ENCODE measurements at places on chromosomes 16 and 17.
A peak's percentile ranks its signal among the peaks of the same experiment; 100 is the strongest.

GRCh38 chr17:11625878-11626277 lies 27.6 kb downstream of the DNAH9 start:
- DNase-seq: no peak

DNA sequence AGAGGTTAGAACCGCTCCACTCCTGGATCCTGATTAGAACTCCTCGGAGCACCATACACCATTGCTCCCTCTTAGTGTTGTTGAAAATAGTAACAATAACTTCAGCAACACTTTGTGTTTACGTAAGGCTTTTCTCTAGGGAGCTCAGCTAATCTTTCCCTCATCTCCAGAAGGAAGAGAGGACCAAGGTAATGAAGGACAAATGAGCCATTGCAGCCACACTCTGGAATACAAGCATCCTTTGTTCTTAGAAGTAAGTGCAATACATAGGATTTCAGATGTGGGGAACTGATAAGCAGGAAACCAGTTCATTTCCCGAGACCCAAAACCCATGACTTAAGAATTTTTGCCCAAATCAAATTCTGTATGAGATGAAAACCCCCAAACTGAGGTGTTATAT lies 22.9 kb upstream of the ZNF652 start:
- DNase-seq: no peak

DNA sequence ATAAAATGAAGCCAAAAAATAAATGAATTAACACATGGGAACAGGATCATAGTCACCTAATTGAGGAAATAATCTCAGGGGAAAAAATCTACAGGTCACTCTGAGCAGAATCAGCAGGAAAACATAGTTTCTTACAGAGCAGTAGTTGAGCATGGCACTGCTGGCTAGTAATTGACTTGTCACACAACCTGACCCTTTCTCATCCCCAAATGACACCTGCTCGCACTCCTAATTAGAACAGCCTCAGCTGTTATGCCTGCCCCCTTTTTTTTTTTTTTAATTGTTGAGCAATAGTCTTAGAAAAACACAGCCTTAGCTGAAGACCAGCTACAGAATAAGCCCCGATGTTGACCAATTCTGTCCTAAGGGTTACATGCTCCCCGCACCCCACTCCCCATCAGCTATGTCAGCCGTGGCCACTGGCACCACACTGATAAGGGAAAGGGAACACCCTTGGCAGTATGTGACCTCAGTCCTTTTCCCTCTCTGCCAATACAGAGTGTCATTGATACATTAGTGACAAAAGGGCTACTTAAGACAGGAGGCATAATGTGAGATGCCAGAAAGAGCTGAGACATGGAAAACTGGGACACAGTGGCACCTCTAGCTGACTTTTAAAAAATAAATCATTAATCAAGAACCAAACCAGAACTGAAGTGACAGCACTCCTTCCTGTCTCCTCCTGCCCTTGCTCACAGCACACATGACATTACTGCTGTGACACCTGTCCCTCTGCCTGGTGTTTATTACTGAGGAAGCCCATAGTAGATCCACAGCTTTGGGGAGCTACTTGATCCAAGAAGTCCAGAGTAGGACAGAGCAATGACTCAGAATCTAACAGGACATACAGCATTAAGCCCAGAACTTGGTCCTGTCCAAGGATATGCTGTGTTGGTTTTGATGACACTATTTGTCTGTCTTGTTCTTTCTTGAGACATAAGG lies 41.7 kb downstream of the WDR59 start:
- no peak for DNase-seq

- DNase-seq: no peak
These were observed 118.9 kb downstream of the MSI2 start for GRCh38 chr17:57375040-57375769.

- DNase-seq: peak; percentile 84
These were observed 71.2 kb upstream of the LGALS9 start for GRCh38 chr17:27559506-27560481.

DNA sequence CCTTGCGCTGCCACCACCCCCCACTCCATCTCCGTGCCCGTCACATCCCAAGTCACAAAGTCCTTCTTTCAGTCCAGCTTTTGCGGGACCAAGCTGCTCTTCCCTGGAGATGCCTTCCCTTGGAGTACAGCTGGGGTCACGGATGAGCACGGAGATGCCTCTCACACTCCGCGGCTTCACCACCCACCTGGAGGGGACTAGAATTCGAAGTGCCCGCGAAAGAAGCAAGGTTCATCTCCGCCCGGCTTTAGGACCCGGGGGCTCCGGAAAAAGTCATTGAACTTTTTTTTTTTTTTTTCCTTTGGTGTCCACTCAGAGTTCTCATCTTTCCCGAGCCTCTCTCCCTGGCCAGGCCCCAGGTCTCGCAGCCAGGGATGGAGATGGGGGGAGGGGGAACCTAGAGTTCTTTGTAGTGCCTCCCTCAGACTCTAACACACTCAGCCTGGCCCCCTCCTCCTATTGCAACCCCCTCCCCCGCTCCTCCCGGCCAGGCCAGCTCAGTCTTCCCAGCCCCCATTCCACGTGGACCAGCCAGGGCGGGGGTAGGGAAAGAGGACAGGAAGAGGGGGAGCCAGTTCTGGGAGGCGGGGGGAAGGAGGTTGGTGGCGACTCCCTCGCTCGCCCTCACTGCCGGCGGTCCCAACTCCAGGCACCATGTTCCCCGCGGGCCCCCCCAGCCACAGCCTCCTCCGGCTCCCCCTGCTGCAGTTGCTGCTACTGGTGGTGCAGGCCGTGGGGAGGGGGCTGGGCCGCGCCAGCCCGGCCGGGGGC lies at the start of gene FKBP10:
Gene FKBP10 (plus strand): TSS at position 624 of the 771 bp plus-strand sequence. CDS start 31 bp downstream, at position 655.
- DNase-seq: peak; percentile 72
